ENCODE measurements at places on chromosomes 3 and 15.
A peak's percentile ranks its signal among the peaks of the same experiment; 100 is the strongest.

- no peak for DNase-seq
These were observed 283.8 kb downstream of the GABRG3 start for GRCh38 chr15:27254801-27255200.

- no peak for DNase-seq
These were observed 291.2 kb upstream of the RBMS3 start for GRCh38 chr3:28989646-28990089.

DNA sequence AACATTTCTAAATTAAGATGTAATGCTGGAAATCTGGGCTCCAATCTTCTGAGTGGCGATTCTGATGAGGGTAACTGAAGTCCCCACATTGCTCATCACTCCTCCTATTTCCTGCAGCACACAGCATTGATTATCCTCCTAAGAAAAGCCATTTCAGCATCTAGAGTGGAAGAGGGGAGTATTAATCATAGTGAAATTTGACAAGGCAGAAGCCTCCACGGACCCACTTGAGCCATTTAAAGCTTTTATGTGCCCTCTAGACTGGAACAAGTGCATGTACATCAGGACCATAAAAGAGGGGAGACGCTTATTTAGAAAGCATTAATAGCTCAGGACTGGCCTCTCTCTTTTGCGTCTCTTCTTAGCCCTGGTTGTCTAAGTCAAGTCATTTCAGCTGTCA, 25.8 kb downstream of the AQP9 start:
- peak; percentile 27 for DNase-seq

DNA sequence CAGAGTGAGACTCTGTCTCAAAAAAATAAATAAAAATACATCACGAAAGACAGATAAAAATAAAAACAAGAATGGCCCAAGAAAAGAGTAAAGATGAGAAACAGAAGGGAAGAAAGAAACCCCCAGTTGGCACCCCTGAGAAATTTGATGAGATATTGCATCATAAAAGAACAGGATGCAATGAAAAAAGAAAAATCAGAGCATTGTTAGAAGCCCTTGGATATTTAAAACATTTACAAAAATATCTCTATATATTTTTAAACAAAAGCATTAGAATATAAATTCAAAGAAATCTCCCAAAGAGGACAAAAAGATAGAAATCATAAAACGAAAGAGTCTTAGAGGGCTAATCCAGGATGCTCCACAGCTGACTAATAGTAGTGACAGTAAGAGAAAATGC, 18.6 kb upstream of the ZBTB38 start:
- no peak for DNase-seq

GRCh38 chr3:107975529-107976201, 115.2 kb downstream of the CD47 start:
- DNase-seq: no peak

Measured in NCI-H1436 treated with DMSO at 0.1 percent for 48 hours (cell line).